ENCODE measurements at places on chromosomes 5 and 9. TPM values are rescaled to one million over a fixed set of nuclear protein-coding genes. Genes with fewer than 3 reads are reported as not detected.

Gene RASEF
- total RNA-seq, result 6.6 TPM

Gene NRG2
- 2.3 TPM for total RNA-seq

Gene LCP2
- 56.9 TPM for total RNA-seq

Gene GNAQ
- total RNA-seq, result 46.0 TPM

Gene LHX6
- total RNA-seq, result 6.5 TPM

Gene SMIM32
- total RNA-seq, result not detected

Gene ENHO
- not detected for total RNA-seq

Gene SPINK5
- total RNA-seq, result not detected

Gene PRUNE2
- total RNA-seq, result 360 TPM

Gene PLCXD3
- total RNA-seq, result 4.3 TPM
